Fibroblast of lung (primary cell): ENCODE measurements at places on chromosomes 6 and 20.

GRCh38 chr6:148313488-148313887 is 29.1 kb upstream of the SASH1 start:
- DNase-seq, result no peak

DNA sequence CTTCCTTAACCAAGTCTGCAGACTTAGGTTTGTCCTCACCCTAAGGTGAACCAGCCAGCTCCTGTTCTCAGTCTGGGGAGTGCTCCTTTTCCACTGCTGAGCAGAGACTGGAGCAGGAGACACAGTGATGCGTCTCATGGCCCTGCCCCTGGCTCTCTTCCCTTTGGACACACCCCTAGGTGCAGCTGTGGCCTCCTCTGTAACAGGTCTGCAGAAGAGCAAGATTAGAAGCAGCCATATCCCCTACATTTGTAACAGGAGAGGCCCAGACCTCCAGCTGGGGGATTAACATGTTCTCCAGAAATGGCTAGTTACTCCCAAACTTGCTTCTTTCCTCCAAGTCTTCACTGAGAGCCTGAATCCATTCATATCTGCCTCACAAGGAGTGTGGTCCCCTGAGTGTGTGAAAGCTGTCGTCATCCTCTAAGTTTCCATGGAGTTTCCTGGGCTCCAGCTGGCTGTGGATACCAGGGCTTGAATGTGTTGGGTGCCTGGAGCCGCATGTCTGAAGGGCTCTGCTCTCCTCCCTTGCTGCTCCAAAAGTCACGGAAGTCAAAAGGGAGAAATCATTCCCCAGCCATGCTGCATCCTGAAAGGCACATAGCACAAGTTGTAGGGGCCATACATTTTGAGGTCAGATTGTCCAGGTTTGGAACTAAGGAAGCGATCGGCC is 57.7 kb downstream of the PPP1R14C start:
- peak; percentile 18 for DNase-seq

- DNase-seq, result no peak
These were observed 37.6 kb downstream of the OR2B6 start for GRCh38 chr6:27994616-27995015.

- DNase-seq, result no peak
These were observed 33.3 kb upstream of the NRN1 start for GRCh38 chr6:6039946-6040509.

DNA sequence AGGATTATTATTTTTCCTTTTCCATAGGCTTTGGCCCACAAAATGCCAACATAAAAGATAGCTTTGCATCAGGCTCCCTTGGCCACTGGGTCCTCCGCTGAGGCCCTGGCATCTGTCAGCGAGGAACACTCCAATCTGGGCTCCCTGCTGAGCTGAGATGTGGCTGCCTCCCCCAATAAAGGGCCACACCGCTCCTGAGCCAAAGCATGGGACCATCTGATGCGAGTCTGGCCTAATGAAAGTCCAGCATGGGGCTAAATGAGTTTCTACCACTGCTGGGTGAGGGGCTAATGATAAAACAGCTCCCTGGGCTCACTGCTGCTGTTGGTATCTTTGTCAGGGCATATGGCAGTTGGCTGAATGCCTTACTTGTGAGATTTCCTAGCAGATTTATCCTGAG is 817.5 kb upstream of the SLC35B3 start:
- DNase-seq, result no peak

GRCh38 chr6:143468026-143468425 is 17.4 kb downstream of the PEX3 start:
- no peak for DNase-seq

DNA sequence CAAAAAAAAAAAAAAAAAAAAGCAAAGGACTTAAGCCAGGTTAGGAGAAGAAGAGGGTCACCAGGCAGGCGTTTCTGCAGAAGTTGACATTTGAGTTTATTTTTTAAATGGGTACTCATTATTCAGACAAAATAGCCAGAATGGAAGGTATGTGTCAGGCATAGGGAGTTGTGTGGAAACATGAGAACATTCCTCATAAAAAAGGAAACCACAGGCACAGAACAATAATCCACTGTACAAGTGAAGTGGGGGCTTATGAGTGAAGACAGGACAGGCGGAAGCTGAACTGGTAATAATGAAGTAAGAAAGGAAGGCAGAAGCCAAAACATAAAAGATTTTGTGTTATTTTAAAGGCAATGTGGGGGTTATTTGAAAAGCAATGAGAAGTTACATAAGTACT is 104.6 kb downstream of the EPB41L2 start:
- no peak for DNase-seq

- DNase-seq, result peak; percentile 63
These were observed 9.8 kb upstream of the DEF6 start for GRCh38 chr6:35287671-35288396.

DNA sequence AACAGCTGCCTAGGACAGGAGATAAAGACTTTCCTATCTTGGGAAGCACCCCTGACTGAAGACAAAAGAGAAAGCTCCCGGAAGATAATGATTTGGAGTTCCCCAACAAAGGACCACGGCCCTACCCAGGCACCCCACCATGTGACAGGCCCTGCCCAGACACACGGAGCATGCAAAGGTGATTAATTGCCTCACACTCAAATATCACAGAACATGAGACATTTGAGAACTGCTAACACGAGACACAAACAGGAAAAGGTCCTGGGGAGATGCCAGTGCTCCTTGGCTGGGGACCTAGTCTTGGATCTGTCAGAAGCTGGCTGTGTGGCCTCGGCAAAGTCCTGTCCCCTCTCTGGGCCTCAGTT is 82.5 kb upstream of the PTPN1 start:
- DNase-seq, result peak; percentile 65

GRCh38 chr20:19347943-19348456 is 135.6 kb downstream of the SLC24A3 start:
- DNase-seq, result no peak

GRCh38 chr6:117837261-117837660 is 69.8 kb upstream of the SLC35F1 start:
- no peak for DNase-seq

DNA sequence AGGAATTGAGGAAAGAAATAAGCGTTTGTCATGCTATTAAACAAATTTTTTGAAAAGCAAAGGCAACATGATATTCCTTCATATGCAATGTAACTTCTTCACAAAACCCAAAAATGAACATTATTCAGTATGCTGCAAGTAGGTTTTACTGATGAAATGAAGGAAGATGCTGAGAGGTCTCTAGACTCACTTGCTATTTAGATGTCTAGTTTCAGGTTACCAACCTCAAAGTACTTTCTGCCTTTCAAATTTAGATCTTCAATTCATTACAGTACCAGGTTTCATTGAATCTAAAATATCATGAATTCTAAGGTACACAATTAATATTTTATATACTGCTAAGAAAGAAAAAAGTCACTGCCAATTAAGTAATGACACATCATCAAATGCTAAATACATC is 39.9 kb downstream of the MYO6 start:
- DNase-seq, result no peak

DNA sequence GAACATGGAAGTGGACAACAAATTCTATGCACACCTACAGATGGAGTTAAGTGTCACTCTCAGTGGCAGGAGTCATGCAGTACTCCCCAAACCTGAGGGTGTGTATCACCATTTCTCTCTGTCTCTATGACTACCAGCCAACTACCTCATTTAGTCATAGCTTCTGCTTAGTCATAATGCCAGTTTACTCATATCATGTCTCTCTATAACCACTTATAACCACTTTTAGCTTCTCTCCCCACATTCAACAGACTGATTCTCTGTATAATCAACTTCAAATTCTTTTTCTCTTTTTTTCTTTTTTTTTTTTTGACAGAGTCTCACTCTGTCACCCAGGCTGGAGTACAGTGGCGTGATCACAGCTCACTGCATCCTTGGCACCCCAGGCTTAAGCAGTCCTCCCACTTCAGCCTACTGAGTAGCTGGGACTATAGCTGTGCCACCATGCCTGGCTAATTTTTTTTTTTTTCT is 13.8 kb upstream of the GTF3C6 start:
- DNase-seq, result peak; percentile 91

DNA sequence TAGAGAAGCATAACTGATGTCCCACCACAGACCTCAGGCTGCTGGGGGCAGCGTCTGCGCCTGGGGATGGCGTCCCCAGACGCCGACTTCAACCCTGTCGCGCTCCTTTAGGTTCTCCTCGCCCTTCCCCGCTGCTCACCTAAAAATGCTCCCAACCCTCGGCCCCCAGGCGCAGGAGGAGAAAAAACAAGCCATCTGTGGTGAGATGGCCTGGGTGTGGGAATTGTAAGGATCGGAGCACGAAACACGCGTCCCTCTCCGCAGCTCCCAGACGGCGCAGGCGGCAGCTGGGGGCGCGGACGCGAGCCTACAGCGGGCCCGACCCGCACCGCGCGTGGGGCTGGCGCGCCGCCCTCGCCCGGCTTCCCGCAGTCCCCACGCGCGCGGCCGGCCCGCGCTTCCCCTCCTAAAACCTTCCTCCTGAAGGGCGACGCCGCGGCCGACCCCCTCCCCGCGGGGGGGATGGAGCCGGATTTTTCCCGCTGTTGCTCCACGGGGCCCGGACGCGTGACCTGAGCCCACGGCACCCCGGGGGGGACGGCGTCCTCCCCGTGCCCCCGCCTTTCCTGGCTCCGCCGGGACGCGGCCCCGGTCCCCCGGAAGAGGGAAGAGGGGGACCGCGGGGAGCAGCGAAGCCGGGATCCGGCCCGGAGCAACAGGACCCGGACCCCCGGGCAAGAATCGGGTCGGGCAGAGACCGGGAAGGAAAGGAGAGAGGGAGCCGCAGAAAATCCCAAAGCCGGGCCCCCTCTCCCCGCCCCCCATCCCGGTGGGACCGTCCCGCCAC is 611 bp downstream of the EPB41L2 start:
- no peak for DNase-seq

- DNase-seq, result no peak
These were observed 44.9 kb upstream of the STX16 start for GRCh38 chr20:58606184-58606583.

GRCh38 chr20:16270314-16270931 is 302.8 kb downstream of the KIF16B start:
- no peak for DNase-seq

DNA sequence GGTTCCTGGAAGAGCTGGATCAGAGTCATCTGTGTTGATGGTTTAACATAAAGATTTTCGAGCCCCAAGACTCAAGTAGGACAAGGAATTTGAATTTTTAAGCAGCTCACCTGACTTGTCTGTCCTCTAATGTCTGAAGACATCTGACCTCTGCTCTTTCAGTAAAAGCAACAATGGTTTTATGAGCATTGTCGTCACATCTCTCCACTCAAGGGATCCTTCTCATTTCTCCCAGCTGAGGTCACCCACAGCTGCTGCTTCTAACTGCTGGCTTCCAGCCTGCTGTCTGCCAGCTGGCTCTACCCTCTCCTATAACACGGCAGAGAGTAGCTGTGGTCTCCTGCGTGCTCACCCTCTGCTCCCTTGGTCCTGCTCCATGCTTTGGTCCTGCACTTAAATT is 24.7 kb upstream of the HDAC2 start:
- peak; percentile 95 for DNase-seq

DNA sequence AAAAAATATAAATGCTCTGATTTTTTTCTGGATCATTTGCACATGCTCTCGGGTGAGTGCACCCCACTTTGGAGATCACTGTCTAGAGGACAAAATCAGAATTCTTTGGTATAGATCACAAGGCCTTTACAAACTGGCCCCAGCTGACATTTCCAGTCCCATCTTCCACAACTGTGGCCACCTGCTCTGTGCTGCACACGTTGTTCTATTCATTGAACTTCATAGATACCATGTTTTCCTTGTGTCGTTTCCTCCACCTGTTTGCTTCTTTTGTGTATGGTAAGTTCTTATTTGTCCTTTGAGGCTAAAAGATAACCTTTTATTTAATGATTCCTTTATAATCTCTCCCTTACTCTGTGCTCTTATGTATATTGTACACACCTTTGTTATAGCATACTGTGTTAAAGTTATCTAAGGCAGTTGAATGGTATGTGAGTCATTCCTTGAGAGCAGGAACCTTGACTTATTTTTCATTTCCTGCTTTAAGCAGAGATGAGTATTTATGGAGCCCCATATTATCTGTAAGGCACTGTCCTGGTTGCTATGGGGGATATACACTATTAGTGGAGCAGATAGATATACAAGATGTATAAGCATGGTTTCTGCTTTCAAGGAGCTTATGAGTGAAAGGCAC is 12.0 kb upstream of the SLC17A5 start:
- peak; percentile 21 for DNase-seq

DNA sequence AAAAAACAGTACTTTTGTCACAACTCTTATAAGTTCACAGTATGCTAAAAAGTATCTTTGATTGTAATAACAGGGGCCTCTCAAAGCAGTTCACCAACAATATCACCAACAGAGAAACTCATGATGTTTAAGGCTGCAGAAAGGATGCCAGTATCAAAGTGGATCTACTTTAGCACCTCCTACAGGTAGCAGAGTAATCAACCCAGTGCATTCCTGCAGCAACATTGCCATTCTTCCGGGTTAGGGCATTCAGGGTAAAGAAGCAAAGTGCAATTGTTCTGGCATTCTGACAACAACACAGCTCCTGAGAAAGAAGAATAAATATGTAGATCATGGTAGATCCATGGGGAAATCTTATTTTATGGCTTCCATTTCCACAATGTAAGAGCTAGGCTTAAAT is 7.6 kb upstream of the SLC17A4 start:
- DNase-seq, result no peak
